ENCODE measurements at places on chromosomes 3 and 15.
A peak's percentile ranks its signal among the peaks of the same experiment; 100 is the strongest.

DNA sequence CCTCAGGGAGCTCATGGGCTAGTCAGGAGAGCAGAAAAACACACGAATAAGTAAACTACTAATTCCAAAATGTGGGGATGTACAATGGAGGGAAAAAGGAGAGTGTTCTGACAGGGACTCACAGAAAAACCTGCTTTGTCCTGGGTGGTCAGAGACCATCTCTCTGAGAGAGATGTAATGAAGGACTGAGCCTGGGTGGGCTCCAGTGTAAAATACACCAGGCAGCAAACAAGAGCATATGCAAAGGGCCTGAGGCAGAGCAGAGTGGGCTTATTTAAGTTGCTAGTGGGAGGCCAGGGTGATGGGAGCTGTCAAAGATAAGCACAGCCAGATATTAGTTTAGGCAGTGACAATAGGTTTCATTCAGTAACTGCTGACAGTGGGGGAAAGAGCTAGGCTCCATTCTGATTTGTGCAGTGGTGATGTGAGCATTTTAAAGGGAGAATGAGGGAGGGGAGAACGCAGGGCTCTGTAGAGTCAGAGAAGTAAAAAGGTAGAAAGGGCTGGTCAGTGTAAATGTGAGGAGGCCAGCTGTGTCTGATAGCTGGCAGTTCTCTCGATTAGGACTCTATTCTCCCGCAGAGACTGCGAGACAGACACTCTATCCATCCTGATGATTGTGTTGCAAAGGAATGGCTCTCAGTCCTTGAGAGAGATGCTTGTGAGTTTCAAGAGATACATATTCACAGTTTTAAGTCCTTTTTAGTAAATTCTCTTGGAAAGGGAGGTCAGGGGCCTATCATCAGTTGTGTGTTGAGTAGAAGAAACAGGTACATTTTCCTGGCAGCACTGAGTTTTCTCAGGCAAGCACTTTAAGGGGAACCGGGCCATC is 3.5 kb downstream of the TF start:
- H3K4me1 ChIP-seq, result no peaks in the 10 kb centered on the region
- DNase-seq, result no peak
- no peak overlapping the region for H3K4me3 ChIP-seq
- H3K36me3 ChIP-seq, result no peaks in the 10 kb centered on the region
- H3K27me3 ChIP-seq, result no peaks in the 10 kb centered on the region

DNA sequence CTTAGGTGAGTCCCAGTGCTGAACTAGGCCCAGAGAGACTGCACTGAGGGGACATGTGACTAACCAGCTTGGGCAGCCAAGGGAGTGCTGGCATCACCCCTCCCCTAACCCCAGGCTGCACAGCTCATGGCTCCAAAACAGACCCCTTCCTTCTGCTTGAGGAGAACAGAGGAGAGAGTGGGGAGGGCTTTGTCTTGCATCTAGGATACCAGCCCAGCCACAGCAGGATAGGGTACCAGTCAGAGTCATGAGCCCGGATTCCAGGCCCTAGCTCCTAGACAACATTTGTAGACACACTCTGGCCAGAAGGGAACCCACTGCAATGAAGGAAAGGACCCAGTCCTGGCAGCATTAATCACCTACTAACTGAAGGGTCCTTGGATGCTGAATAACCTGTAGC is 49.9 kb upstream of the PLSCR4 start:
- H3K36me3 ChIP-seq, result peaks cover 1% of the 10 kb centered on the region
- no peak overlapping the region for H3K4me3 ChIP-seq
- no peaks in the 10 kb centered on the region for H3K27me3 ChIP-seq
- no peak overlapping the region for H3K27ac ChIP-seq

GRCh38 chr3:150867434-150867833 is 37.8 kb downstream of the MINDY4B start:
- H3K36me3 ChIP-seq, result no peaks in the 10 kb centered on the region
- H3K27me3 ChIP-seq, result peaks cover 3% of the 10 kb centered on the region
- no peaks in the 10 kb centered on the region for H3K4me1 ChIP-seq
- DNase-seq, result no peak
- H3K27ac ChIP-seq, result no peak overlapping the region

DNA sequence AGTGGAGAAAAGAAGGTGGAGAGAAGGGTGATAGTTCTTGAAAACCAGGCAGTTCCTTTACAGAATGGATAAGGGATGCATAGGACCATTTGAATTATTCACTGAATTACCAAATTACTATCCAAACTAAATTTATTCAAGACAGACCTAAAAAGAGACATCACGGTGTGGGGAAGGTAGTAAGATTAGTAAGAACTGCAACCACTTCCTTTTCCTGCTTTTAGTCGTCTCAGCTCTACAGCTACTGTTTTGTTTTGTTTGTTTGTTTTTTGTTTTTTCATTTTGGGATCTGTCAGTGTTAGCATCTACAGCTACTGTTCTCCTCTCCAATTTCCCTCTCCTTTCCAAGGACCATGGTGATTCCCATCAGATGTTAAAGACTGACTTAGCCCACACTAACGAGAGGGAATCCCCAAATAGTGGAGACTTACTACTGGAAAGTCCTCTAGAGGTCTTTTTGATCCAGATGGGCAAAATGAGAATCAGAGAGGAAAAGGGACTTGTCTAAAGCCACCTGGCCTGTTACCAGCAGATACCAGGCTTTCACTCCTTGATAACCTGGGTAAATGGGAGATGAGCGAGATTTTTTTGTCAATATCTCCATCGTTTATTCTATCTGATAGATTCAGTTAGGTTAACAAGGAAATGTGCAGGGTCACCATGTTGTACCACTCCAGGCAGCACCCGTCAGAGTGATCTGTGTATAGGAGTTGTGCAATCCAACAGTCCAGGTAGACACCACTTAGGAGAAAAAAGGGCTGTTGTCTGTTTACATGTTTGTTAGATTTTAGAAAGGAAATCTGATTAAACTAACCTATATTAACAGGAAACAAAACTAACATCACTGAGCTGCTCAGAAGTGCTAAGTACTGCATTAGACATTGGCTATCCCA is 6.0 kb downstream of the HCLS1 start:
- no peaks in the 10 kb centered on the region for H3K27me3 ChIP-seq
- no peak for DNase-seq
- H3K4me3 ChIP-seq, result no peak overlapping the region
- no peaks in the 10 kb centered on the region for H3K4me1 ChIP-seq
- peaks cover 1% of the 10 kb centered on the region for H3K36me3 ChIP-seq
- no peak overlapping the region for H3K27ac ChIP-seq

DNA sequence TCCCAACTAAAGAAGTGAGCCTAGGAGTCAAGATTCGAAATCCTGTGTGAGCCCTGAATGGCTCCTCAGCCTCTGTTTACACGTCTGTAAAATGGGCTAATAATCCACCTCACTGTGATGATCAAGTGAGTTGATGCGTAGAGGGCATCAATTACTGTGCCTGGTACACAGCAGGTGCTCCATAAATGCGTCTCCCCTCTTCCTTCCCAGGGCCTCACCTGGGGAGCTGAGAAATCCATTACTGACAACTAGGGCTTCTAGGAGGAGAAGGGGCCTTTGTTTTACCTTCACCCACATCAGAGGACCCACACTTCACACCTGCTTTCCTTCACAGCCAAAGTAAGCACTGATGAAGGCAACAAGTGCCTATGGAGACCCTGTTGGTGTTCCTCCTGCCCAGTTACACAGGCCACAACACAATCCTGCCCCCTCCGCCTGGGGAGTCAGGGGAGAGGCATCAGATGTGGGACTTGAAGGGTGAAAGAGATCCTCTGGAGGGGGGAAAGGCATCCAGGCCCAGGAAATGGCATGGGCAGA is 1.4 kb downstream of the CIB2 start:
- H3K36me3 ChIP-seq, result peaks cover 2% of the 10 kb centered on the region
- peaks cover 30% of the 10 kb centered on the region for H3K4me1 ChIP-seq
- peak overlapping the region; percentile 76 for H3K27ac ChIP-seq
- H3K27me3 ChIP-seq, result no peaks in the 10 kb centered on the region
- no peak for DNase-seq

DNA sequence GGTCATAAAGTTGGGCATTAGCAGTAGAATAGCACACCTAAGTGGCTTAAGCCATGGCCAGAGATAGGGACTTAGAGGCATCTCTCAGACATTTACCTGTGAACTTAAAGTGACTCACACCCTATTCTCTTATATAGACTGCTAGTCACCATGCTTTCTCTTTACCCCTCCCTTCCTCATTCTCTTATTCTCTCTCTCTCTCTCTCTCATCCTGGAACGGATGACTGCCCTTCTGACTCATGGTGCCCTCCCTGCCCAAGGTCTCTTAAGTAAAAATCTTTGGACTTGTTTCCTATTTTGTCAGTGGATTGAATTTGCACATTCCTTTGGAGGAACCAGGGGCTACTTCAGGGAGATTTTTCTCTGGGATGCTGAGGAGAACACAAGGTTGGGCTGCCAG is 58.8 kb downstream of the NPAP1 start:
- H3K4me1 ChIP-seq, result peaks cover 6% of the 10 kb centered on the region
- H3K27me3 ChIP-seq, result no peaks in the 10 kb centered on the region
- H3K4me3 ChIP-seq, result no peak overlapping the region
- DNase-seq, result no peak

GRCh38 chr3:45176912-45177311 is 30.7 kb upstream of the CDCP1 start:
- H3K4me3 ChIP-seq, result no peak overlapping the region
- H3K4me1 ChIP-seq, result peaks cover 4% of the 10 kb centered on the region
- peaks cover 12% of the 10 kb centered on the region for H3K27me3 ChIP-seq
- no peak for DNase-seq
- no peak overlapping the region for H3K27ac ChIP-seq
- no peaks in the 10 kb centered on the region for H3K36me3 ChIP-seq

DNA sequence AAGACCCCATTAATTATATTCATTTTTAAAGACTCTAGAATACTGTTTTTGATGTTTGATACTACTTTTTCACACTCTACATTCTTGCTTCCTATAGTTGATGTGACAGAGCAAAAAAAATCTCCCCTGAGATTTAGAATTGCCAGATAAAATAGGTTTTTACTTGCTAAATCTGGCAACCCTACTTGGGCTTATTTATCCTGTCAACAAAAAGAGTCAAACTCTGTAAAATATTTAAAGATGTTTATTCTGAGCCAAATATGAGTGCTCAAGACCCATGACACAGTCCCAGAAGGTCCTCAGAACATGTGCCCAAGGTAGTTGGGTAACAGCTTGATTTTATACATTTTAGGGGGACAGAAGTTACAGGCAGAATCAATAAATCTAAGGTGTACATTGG is 72.3 kb downstream of the DAPK2 start:
- H3K4me1 ChIP-seq, result peaks cover 3% of the 10 kb centered on the region
- no peak for DNase-seq
- H3K27ac ChIP-seq, result no peak overlapping the region

GRCh38 chr3:133077688-133078087 is 39.5 kb downstream of the TMEM108 start:
- H3K27me3 ChIP-seq, result no peaks in the 10 kb centered on the region
- H3K36me3 ChIP-seq, result peaks cover 4% of the 10 kb centered on the region
- H3K4me1 ChIP-seq, result no peaks in the 10 kb centered on the region

- H3K4me1 ChIP-seq, result peaks cover 33% of the 10 kb centered on the region
- H3K27ac ChIP-seq, result no peak overlapping the region
- H3K4me3 ChIP-seq, result no peak overlapping the region
- H3K27me3 ChIP-seq, result no peaks in the 10 kb centered on the region
- DNase-seq, result no peak
- peaks cover 9% of the 10 kb centered on the region for H3K36me3 ChIP-seq
Observed at GRCh38 chr3:138219255-138219654, 32.2 kb downstream of the ARMC8 start.

DNA sequence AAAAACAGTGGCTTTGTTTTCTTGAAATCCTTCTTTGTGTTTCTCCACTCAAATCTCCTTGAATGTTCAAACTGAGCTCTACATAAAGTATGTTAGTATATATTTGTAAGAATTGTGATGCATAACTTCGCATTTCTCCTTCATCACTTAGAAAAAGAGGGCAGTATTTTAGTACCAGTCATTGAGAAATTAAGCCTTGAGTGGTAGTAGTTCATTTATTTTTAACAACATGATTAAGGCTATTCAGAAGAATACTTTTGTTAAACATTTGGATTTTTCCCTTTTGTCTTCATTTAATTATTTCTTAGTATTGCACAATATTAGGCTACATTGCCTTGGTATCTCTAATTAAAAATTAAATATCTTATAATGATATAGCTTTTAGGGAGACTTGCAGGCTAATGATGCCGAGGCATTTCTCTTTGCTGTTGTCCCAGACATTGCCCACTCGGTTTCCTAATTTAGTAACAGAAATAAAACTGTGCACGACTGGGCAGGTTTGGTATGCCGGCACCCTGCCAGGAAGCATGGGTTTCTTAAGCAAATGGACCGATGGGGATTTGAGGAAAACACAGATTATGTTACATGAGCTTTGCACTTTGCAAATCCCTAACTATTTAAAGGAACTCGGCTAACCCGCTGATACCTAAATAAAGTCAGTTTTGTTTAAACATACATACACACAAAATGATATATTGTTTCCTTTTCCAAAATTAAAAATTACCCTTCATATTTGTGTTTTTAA is 54.7 kb downstream of the LRRC28 start:
- DNase-seq, result no peak
- no peaks in the 10 kb centered on the region for H3K27me3 ChIP-seq
- no peaks in the 10 kb centered on the region for H3K36me3 ChIP-seq
- H3K27ac ChIP-seq, result no peak overlapping the region
- H3K4me3 ChIP-seq, result no peak overlapping the region
- peaks cover 13% of the 10 kb centered on the region for H3K4me1 ChIP-seq

- H3K36me3 ChIP-seq, result no peaks in the 10 kb centered on the region
- no peaks in the 10 kb centered on the region for H3K27me3 ChIP-seq
- no peak for DNase-seq
- no peak overlapping the region for H3K4me3 ChIP-seq
Observed at GRCh38 chr3:126121632-126122031, 37.7 kb upstream of the SLC41A3 start.

- H3K27ac ChIP-seq, result no peak overlapping the region
- peaks cover 15% of the 10 kb centered on the region for H3K36me3 ChIP-seq
- no peak overlapping the region for H3K4me3 ChIP-seq
- no peaks in the 10 kb centered on the region for H3K27me3 ChIP-seq
- peaks cover 5% of the 10 kb centered on the region for H3K4me1 ChIP-seq
Observed at GRCh38 chr3:136916223-136916622, 41.6 kb upstream of the IL20RB start.

- no peak overlapping the region for H3K27ac ChIP-seq
- H3K27me3 ChIP-seq, result no peaks in the 10 kb centered on the region
- peaks cover 49% of the 10 kb centered on the region for H3K4me1 ChIP-seq
- H3K36me3 ChIP-seq, result peaks cover 10% of the 10 kb centered on the region
- no peak for DNase-seq
- no peak overlapping the region for H3K4me3 ChIP-seq
Observed at GRCh38 chr3:32282578-32283154, 44.2 kb downstream of the CMTM8 start.

DNA sequence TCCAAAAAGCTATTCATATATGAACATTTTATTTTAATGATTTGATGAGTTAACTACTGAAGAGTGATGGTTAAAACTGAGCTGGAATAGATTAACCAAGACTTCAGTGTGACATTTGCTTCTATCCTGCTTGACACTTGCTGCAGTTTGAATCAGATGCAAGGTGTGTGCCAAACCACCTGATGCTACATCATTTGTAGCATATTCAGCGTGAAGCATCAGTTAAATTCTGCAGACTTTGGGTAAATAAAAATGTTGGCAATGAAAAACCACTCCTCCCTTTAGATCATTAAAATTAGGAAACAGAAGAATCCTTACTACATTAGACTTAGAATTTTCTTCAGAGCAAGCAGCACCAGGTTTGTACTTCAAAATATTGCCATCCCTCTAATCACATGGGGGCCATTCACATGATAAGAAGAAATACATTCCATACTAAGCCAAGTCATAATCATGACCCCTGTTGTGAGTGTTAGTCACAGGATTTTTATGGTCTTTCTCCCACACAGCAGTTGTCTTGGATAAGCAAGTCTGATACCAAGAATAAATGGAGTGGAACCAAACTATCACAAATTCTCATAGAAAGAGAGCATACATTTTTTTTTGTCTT is 160.7 kb upstream of the TNIK start:
- no peak overlapping the region for H3K4me3 ChIP-seq
- DNase-seq, result no peak
- peaks cover 21% of the 10 kb centered on the region for H3K4me1 ChIP-seq

Data from progenitor cell of endocrine pancreas (in vitro differentiated cells).